ENCODE measurements at places on chromosomes 2 and 18. TPM values are rescaled to one million over a fixed set of nuclear protein-coding genes. Genes with fewer than 3 reads are reported as not detected.
A peak's percentile ranks its signal among the peaks of the same experiment; 100 is the strongest.

- no peak for DNase-seq
These were observed 138.9 kb downstream of the MREG start for GRCh38 chr2:215874418-215874817.

GRCh38 chr2:178279142-178279541 is 84.8 kb downstream of the OSBPL6 start:
- no peak for DNase-seq

DNA sequence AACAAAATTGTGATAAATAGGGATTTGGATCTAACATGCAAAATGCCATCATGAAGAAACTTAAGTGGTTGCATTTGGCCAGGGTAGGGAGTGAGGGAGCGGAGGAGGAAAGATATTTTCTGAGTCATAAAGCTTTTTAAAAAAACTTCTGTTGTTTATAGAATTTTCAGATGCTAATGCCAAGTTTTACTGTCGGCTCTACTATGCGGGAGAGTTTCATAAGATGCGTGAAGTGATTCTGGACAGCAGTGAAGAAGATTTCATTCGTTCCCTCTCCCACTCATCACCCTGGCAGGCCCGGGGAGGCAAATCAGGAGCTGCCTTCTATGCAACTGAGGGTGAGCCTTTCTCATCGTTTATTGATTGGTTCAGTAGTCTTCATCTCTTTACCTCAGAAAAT is 56.0 kb upstream of the PTH2R start:
- DNase-seq, result no peak

DNA sequence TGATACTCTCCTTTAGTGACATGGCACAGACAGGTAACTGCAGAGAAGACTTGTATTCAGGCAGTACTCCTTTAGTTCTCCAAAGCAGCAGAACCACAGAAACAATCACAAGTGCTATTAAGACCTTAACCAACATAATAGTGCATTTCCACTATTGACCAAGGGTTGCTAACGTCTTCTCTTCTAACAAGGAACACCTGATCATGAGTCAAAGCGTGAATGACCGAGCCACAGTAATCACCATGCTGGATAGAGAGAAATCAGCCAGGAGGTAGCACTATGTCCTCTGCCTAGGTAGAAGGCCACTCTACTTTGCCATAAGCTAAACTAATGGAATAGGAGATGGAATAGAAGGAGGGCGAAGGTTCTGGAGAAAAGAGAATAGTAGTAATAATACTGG is 161.0 kb downstream of the ANKRD44 start:
- DNase-seq, result no peak

DNA sequence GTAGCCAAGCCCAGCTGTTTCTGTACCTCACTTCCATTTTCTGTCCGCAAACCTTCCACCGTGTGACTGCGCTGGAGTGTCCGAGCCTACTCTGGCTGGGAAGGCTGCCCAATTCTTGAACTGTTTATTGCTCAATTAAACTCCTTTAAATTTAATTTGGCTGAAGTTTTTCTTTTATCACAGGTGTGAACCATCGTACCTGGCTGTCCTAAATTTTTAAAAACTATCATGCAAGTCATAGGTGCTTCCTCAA is 6.2 kb upstream of the RNU2-63P start:
- DNase-seq, result no peak

DNA sequence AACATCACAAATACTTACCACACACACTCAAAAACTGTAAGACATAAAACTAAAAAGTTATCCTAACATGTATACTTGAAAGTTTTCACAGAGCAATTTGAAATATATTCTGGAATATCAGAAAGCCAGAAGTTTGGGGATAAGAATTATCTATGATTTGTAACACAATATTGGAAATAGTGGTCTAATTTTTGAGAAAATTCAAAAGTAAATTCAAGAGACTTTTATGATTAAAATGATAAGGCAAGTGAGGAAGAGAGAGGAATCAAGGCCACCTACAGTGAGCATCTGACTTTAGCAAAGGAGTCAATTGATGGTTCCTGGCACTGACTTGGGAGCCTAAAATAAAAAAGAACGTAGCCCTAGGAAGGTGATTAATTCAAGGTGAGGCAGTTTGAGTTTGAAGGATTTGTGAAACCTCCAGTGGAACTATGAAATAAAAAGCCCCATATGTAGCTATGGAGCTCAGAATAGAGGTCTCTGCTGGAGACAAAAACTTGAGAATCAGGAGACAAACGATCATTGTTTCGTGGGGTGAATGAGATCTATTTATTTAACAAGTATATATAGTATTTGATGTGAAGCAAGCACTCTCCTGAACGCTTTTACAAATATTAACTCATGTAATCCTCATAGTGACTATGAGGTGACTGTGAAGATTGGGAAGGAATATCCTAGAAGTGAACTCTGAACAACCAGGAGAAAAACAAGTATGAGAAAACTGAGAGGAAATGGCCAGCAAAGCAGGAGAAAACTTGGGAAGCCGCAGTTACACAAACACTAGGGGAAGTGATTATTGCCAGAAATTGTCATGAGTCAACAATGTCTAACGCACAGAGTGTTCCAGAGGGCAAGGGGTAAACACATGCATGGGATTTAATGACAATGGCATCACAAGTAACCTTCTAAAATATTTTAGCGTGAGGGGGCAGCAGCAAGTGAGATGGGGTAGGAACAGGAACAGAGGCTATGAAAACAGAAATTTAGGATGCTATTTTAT is 12.8 kb downstream of the TFPI start:
- DNase-seq, result no peak

DNA sequence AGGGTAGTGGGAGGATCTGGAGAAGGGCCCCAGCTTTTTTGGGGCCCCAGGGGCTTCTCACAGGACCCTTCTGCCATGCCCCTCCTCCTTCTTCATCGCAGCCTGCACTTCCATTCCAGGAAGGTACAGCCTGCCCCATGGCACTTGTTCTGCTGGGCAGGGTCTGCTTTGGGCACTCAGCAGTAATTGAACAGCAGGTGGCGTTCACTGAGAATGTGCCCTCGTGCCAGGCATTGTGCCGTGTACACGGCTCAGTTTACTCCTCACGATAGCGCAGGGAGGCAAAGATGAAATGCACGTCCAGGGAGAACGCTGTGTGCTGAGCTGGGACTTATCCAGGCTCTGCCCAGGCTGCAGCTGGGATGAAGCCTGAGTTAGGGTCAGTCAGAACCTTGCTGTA is 54.8 kb upstream of the ASB18 start:
- no peak for DNase-seq

CNRIP1 gene
- total RNA-seq, result 31.7 TPM

DNA sequence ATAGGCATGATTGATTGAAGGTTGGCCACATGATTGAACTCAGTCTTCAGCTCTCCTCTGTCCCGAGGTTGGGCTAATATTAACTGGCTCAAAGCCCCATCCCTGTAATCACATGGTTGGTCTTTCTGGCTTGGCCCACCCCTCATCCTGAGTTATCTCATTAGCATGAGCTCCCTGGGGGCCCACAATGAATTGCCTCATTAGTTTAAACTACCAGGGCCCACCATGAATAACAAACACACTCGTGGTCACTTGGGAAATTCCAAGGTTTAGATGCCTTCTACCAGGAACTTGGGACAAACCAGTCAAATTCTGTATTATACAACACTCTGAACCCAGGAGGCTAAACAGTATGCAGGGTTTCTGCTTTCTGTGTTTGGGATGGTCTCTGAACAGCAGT is 121.7 kb upstream of the B3GNT2 start:
- DNase-seq, result no peak

TRABD2A gene
- 1.1 TPM for total RNA-seq

DNA sequence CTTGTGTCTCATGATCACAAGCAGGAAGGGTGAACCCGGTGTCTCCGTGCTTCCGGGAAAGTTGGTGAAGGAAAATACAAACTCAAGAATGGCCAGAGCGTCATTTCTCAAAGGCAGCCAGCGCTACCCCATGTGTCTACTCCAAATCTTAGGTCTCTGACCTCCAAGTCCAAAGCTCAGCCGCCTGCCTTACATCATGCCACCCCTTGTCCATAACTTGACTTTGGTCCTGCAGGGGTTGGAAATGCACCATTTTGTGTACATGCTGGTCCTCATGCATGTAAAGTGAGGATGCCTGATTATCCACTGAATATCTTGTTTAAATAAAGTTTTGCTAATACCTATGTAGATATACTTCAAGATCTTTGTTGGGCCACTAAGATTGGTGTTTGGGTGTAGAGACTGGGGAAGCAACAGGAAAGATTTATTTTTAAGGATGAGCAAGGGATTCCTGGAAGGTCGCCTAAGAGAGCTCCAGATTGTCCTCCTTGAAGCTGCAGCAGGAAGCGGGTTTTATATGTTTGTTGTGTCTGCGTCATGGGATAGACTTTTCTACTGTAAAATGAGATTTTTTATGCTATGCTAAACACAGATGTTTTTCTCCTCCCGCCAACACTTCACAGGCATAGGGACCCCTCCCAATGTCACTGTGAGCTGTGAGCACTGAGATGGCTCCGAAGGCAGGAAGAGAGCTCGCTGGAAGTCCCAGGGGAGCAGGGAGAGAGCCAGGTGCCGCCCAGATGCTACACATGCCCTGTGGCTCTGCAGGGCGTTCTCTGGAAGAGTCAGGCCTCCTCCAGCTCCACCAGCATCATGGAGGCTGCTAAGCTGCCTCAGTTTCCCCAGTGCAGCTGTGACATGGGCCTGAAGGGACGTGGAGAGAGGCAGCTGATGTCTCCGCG is 176.2 kb upstream of the HDAC4 start:
- peak; percentile 1 for DNase-seq

TPO gene
- 11.1 TPM for total RNA-seq

GRCh38 chr18:22335731-22336198 is 82.0 kb downstream of the CTAGE1 start:
- no peak for DNase-seq

KDSR gene
- 91.0 TPM for total RNA-seq

DNA sequence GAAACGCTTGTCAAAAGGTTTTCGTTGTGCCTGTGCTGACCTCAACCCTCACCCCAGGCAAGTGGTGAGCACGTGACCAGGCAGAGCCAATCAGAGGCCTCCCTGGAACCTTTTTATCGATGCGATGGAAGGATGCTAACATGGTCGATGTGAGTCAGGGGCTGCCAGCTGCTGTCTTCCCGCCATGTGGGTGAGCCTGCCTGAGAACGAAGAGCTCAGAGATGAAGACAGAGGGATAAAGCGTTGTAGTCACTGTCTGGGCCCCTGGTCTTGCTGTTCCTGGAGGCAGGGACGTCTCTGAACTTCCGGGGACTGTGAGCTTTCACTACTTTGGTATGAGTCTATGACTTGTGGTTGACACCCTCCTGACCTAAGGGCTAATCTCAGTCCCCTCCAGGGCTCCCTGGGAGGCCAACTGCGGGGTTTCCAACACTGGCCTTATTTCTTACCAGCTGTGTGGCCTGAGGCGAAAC is 18.6 kb downstream of the DNMT3A start:
- peak; percentile 40 for DNase-seq

- no peak for DNase-seq
These were observed 16.8 kb upstream of the ANKRD53 start for GRCh38 chr2:70961648-70961994.

BBS5 gene
- 7.3 TPM for total RNA-seq

RIF1 gene
- total RNA-seq, result 37.2 TPM

MAP2 gene
- total RNA-seq, result 19.6 TPM

DNA sequence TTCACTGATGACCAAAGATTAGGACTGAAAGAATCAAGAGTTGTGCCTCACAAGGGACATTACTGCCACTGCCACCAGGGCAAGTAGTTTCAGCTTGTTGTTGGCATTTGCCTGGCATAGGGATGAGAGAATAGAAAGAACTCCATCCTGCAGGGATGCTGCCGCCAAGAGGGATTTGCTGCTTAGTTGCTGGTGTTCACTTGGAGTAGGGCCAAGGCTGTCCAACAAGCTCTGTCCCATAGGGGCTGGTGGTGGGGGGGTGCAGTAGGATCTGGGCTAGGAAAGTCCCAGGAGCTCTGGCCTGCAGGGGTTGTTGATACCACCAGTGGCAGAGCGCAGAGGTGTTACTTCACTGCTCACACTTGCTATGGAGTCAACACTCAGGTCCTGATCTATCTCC is 84.9 kb upstream of the MGAT4A start:
- DNase-seq, result no peak

DNA sequence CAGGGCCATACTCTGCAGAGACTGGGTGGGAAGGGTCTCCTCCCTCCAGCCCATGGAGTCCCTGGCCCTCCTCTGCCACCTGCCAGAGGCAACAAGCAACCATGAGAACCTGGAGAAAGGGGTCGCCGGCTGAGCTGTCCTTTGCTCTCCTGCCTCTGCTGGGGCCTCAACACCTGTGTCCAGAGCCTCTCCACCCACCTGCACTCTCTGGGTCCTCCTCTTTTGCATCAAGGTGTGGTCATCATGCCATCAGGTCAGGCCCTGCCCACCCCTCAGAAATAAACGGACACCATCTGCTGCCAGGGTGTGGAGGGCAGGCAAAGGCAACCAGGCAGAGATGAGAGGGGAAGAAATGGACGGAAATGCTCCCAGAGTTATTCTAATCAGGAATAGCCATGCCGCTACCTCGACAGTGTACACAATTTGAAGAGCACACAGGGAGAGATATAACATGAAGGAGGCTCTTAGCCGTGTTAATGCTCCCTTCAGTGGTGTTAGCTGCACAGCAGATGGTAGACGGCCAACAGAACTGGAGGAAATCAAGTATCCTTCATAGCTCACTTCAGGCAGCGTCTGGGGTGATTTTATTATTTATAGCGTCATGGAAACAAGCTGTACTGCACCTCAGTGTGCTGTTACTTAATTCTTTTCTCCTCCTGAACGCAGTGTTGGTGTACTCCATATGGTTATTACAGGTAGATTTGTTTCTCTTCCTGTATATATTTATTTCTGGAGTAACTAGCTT is 247.9 kb downstream of the TSN start:
- no peak for DNase-seq

GRCh38 chr2:42959234-42960001 is 167.0 kb upstream of the HAAO start:
- DNase-seq, result no peak

DNA sequence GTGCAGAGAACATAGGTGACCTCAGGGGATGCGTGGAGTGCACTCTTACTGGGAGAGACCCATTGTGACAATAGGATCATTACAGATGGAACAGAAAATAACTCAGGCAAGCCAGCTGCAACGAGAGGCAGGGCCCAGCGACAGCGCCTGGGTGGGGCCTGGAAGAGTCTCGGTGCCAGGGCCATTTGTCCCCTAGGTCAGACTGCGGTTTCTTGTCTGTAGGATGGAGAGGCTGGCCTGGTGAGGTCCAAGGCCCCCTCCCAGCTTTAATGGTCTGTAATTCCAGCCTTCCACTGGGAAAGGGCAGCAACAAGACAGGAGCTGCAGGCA is 208.6 kb upstream of the APCDD1 start:
- DNase-seq, result no peak

- DNase-seq, result no peak
These were observed 93.1 kb upstream of the ZFP36L2 start for GRCh38 chr2:43319541-43319940.

DNA sequence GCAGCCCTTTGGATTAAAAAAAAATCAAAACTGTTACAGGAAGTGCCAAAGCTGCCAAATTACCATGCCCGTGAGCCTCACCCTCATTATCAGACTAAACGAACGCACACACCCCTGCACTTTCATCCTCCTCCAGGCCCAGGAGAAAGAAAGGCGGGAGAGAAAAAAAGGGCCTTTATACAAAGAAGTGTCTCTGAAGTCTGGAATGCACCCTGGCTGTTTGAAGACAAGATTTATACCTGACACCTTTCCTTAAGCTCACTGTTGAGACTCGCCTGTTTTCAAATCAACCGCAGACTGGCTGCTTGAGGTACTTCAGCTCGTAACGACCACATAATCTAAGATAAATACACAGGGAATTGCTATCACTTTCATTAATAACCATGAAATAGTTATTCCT is 31.0 kb downstream of the EDAR start:
- DNase-seq, result no peak

GRCh38 chr2:38778687-38779082 is 675 bp downstream of the GEMIN6 start:
- DNase-seq, result no peak

Data from aorta (tissue), 5 donors.